ENCODE measurements at places on chromosomes 13 and 19.
A peak's percentile ranks its signal among the peaks of the same experiment; 100 is the strongest.

DNA sequence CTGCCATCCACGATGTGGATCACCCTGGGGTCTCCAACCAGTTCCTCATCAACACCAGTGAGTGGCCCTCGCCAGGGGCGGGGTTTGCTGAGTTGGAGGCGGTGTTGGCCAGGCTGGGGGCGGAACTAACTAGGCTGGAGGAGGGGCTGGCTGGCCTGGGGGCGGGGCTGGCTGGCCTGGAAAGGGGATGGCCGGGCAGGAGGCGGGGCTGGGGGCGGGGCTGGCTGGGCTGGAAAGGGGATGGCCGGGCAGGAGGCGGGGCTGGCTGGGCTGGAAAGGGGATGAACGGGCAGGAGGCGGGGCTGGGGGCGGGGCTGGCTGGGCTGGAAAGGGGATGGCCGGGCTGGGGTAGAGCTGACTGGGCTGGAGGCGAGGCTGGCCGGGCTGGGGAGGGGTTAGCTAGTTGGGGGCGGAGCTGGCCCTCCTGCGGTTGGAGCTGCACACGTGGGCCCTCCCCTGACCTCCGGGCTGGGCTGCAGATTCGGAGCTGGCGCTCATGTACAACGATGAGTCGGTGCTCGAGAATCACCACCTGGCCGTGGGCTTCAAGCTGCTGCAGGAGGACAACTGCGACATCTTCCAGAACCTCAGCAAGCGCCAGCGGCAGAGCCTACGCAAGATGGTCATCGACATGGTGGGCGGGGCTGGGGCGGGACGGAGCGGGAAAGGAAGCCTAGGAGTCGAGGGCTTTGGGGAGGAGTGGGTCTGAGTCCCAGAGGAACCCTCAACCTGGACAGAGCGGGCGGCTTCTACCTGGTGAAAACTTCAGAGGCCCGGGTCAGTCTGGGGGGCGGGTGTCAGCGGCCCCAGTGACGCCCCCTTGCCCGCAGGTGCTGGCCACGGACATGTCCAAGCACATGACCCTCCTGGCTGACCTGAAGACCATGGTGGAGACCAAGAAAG, 41.0 kb downstream of the PDE4A start:
- DNase-seq: peak; percentile 89

DNA sequence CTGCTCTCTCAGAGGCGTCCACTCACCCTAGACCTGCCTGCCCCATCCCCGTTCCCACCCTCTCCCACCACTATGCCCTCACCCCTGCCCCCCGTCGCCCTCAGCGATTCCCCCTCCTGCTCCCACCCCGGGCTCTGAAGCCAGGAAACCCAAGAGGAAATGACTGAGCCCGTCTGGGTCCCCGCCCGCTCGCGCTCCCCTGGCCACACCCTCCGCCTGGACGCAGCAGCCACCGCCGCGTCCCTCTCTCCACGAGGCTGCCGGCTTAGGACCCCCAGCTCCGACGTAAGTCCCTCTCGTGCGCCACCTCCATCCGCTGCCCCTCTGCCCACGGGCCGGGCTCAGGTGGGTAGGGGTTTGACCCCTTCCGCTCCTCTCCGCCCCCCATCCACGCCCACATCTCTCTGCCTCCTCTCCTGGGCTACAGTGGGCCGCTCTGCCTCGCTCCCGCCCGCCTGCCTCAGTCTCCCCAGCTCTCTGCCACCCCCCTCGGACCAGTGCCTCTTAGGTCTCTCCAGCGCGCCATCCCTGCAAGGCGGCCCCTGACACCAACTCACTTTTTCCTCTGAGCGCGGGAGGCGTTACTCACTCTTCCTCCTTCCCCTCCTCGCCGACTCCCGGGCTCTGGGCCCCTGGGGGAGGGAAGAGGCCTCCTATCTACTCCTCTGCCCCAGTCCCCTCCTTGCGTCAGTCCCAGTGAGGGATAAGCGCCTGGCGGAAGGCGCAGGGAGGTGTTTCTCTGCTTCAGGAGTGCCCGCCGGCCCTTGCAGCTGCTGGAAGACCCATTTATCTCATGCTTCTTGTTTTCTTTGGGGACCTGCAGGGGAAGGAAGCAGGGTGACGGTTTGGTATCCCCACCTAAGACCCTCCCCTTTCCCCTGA, at the start of gene FXYD5:
TSS of gene FXYD5 (plus strand) at position 211 of the 882 bp plus-strand sequence. CDS start 816 bp downstream, outside the sequence.
- peak; percentile 61 for DNase-seq

GRCh38 chr19:54128796-54129616, 8.6 kb upstream of the CNOT3 start:
- no peak for DNase-seq

GRCh38 chr19:34041925-34042521, 130.3 kb upstream of the LSM14A start:
- DNase-seq: peak; percentile 55

GRCh38 chr19:6996810-6997209, 24.4 kb downstream of the MBD3L2B start:
- no peak for DNase-seq

DNA sequence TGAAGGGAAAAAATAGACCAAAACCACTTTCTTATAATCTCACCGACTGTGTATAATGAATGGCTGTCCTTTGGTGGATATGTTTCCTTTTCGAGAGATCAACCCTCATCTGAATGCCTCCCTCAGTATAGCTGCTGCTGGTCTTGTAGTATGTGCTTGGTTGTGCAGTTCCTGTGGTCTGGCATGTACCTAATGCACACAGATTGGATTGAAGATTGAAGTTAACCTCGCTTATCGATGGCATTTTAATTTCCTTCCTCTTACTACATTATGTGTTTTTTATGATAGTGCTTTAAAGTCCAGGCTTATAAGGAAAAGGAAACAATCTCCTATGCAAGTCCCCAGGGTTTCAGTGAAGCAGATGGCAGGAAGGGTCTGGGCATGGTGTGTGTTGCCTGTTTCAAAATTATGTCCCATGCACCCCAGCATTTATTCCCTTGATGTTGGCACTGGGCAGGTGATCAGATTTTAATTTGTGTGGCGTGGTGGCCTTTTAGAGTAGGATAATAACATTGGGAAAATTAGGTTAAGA, 334.1 kb downstream of the SHISA2 start:
- DNase-seq: no peak

DNA sequence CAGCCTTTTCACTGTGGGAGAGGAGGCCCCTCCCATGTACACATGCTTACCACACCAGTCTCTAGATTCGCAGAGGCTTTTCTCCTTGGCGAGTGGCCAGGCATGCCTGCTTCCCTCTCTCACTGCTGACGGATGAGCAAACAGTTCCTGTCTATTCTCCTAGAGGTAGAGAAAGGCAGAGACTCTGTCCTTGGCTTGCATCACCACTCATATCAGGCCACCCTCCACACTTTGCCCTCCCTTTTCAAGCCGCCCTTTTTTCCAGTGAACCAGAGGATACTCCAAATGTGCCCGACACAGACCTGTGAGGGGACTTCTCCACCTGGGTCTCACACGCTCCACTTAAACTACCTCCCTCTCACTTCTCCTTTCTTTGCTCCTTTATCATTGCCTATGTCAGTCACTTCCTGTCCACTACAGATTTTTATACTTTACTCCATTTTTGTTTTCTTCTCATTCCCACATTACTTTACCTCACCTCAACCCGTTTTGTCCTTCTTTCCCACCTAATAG, 284.6 kb downstream of the DNAJC15 start:
- no peak for DNase-seq

GRCh38 chr13:23695711-23696464, 125.7 kb downstream of the TNFRSF19 start:
- peak; percentile 57 for DNase-seq

DNA sequence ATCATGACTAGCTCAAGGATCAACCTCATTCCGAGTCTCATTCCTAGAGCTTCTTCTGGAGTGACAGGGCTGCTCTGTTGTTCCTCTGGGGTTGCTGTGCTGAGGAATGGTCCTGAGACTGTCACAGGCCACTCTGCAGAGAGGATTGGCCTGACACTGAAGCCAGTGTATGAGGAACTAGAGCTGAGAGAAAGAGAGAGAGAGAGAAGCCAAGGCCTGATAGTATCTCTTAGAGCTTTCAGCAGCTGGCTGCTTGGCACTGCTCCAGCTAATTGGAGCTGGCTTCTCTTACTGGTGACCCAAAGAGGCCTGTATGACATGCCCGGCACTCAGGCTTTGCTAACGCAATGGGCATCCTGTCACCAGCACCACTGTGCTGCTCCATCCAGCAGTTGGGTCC, 73.4 kb upstream of the FLT1 start:
- DNase-seq: no peak

GRCh38 chr19:53868892-53869804, 1.5 kb downstream of the MYADM start:
- DNase-seq: peak; percentile 77
